Memory B cell (primary cell): ENCODE measurements at places on chromosomes 16 and 17.
A peak's percentile ranks its signal among the peaks of the same experiment; 100 is the strongest.

- DNase-seq, result no peak
These were observed 3.9 kb downstream of the CDH13 start for GRCh38 chr16:82630688-82631087.

DNA sequence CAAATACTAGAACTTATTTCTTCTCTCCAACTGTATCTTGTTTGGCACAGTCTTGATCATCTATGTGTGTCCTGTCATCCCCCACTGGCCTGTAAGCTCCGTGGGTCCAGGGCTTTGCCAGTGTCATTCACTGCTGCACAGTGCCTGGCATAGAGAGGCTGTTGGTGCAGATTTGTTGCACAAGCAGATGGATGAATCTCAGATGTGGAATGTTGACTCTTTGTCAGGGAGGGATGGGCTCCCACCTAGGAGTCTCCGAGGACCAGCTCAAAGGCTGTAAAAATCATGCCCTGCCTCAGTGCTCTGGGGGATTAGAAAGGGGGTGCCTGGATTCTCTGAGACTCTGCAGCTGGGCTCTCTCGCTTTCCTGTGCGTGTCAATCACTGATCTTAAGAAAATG is 60.6 kb downstream of the RAB11FIP4 start:
- no peak for DNase-seq

DNA sequence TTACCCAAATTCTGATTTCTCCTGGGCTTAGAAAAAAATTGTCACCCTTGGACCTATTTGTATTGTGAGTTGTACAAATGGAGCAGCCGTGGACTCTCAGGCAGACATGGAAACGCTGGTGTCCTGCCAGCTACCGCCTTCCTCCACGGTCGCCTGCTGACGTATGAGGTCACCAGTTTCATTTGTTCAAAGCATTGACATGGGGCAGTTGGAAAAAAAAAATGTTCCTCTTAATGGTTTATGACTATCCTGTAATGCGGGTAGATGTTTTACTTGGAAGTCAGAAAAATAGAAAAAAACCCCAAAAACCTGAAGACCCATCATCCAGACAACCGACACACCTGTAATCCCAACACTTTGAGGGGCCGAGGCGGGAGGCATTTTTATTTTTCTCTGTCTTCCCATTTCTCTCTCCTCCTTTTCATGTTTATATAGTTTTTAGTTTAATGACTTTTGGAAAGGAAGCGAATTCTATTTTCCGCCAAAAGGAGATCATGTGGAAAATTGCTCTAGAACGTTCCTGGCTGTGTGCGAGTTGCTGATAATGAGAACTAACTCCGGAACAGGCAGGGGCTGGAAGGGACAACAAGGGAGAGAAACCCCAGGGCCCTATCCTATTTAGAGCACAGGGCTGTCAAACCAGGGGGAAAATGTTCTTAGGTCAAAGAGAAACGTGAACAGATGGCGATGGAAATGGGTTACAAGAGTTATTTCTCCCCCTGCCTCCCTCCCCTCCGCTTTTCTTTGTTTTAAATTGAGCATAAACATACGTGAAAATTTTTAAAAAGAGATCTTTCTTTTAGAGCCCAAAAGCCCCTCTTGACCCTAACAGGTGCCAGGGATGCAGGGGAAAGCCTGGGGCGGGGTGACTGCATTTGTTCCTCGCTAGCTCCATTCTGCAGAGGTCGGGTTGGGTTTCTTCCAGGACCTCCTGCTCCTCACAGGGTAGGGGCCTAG is 13.7 kb downstream of the DNAH17 start:
- no peak for DNase-seq

- DNase-seq, result no peak
These were observed 2.0 kb downstream of the RHBDF2 start for GRCh38 chr17:76499267-76499667.

- no peak for DNase-seq
These were observed 64.7 kb downstream of the HELZ start for GRCh38 chr17:67180275-67180674.

- no peak for DNase-seq
These were observed 14.3 kb downstream of the TAT start for GRCh38 chr16:71562552-71562951.

GRCh38 chr16:27517664-27518063 is 32.0 kb downstream of the GTF3C1 start:
- DNase-seq, result no peak

GRCh38 chr16:19687279-19687678 is 30.7 kb downstream of the KNOP1 start:
- DNase-seq, result no peak

DNA sequence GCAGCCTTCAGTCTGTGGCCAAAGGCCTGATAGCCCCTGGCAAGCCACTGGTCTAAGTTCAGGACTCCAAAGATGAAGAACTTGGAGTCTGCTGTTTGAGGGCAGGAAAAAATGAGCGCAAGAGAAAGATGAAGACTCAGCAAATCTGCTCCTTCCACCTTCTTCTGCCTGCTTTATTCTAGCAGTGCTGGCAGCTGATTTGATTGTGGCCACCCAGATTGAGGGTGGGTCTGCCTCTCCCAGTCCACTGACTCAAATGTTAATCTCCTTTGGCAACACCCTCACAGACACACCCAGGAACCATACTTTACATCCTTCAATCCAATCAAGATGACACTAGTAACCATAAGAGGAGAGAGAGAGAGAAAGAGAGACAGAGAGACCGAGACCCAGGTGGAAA is 127.6 kb downstream of the UTP18 start:
- no peak for DNase-seq

- DNase-seq, result no peak
These were observed 3.1 kb upstream of the JPT2 start for GRCh38 chr16:1674751-1675664.

GRCh38 chr17:74530831-74531150 is 484 bp downstream of the CD300LB start:
- DNase-seq, result no peak

DNA sequence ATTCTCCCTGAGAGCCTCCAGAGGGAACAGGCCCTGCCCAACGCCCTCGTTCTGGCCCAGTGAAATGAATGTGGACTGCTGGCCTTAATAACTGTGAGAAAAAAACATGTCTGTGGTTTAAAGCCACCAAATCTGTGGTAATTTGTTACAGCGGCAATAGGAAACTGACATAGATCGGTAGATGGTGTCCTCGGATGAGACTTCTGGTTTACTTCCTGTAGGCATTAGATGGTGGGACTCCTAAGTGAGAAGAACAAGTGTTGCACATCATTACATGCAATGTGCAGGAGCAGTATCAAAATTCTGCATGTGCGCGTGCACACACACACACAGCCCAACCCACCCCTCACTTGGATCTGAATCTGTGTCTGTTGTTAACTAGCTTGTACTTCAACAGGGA is 42.0 kb downstream of the CDK5R1 start:
- no peak for DNase-seq

DNA sequence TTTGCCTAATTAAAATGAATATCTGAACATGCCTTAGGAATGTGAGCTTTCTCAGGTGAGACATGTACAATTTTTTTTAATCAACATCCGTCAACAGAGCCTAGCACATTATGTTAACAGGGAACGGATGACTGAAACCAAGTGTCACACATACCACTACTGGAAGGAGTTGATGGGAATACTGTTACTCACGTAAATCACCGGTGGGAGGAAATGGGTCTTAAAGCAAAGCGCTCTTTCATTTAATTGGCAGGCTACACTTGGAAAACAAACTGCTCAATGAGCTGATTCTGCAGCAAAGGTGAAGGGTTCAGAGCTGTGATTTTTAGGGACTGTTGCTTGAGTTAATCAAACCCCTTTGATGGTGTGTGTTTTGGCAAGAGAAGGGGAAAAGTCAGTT is 4.8 kb downstream of the CPPED1 start:
- DNase-seq, result no peak

DNA sequence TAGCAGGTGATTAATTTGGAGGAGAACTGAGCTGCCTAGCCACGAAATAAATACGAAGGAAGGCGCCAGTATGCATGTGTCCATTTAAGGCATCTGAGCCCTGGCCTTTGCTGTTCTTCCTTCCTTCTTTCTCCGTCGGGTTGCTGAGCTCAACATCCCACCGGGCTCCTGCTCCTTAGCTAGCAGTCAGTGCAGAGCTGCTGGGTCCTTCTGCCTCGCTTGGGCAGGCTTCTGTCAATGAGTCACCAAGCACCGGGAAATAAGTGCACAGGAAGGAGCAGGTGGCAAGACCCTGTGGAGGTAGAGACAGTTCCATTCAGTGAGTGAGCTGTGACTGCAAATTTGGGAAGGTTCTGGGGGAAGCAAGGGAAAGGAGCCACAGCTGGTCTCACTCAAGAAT is 120.7 kb downstream of the CCDC182 start:
- no peak for DNase-seq

DNA sequence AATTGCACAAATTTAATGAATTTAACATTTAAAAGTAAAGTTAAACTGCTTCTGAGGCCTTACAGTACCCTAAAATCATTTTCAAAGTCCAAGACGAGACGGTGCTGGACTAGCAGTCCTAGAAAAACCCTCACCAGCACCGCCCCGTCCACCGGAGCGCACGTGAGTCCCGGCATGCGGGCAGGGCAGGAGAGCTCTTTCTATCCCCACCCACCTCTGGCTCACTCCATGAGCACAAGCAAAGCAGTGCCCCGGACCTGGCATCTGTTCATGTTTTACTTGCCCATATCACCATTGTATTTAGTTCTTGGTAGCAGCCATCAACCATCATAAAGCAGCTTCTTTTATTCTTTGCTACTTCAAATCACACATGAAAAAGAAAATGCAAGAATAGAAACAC is 41.7 kb downstream of the ANKRD11 start:
- DNase-seq, result no peak

GRCh38 chr16:2458887-2459646 is 842 bp upstream of the TEDC2 start:
- DNase-seq, result no peak

DNA sequence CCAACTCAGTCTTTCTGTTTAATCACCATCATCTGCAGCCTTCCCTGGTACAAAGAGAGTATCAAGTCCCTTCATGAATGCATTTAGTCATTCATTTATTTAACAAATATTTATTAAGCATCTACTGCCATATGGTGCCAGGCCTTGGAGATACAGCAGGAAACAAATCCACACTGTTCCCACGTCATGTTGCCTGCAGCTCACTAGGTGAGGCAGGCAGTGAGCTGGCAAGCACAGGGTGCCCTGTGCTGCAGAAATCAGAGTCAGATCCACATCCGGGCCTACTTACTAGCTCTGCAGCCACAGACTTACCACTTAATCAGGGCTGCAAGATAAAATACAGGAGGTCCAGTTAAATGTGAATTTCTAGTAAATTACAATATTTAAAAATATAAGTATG is 38.5 kb upstream of the CES5A start:
- no peak for DNase-seq

- DNase-seq, result peak; percentile 76
These were observed 1.3 kb downstream of the MAZ start for GRCh38 chr16:29807426-29808218.

GRCh38 chr16:51907680-51908079 is 639.3 kb downstream of the TOX3 start:
- DNase-seq, result no peak

- no peak for DNase-seq
These were observed 19.7 kb upstream of the CDR2 start for GRCh38 chr16:22394121-22394520.

DNA sequence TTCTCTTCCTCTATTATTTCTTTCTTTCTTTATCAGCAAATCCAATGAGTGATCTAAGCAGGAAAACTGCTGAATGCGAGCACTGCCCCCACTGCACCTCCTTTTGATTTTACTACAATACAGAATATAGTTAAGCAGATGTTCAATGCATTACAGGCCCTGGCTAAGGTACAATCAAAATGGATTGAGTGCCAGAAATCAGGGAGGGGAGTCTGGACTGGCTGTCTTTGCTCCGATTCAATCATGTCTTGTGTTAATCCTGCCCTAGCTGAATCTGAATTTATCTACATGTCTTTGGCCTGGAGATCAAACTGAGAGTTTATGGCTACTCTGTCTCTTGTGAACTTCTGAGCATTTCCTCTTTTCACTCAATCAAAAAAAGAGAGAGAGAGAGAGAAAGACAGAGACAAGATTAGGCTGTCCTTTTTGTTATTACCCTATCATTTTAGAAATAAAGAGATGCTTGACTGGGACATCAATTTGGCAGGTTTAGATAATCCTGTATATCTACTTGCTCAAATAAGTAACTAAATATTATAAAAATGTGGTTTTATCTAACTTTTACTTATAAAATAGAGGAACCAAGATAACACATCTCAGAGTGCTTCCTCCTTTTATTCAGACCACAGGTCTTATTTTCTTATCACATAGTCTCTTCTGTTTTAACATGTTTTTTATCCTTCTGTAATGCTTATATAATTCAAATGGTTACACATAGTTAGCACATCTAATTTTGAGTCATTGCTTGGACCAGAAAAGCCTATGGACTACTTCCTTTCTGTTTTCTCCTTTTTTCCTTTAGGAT is 656.2 kb downstream of the KCNJ2 start:
- no peak for DNase-seq

DNA sequence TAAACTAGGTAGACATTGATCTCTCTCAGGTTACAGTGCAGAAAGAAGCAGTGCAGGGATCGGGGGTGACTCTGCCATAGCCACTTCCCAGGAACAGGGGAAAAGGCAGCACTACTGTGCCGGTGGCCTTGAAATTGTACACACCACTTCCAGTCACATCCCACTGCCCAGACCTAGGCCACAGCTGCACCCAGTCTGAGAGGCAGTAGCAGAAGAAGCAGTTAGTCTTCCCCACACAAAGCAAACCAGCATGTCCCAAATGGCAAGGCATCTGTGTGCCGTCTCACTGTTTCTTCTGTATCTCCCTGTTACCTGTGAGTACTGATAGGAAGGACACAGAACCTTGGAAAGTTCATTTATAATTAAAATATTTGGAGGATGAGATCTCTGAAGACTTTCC is 47.0 kb downstream of the TMC6 start:
- DNase-seq, result no peak

GRCh38 chr17:18158022-18158600 is 25.5 kb upstream of the ALKBH5 start:
- DNase-seq, result peak; percentile 95

DNA sequence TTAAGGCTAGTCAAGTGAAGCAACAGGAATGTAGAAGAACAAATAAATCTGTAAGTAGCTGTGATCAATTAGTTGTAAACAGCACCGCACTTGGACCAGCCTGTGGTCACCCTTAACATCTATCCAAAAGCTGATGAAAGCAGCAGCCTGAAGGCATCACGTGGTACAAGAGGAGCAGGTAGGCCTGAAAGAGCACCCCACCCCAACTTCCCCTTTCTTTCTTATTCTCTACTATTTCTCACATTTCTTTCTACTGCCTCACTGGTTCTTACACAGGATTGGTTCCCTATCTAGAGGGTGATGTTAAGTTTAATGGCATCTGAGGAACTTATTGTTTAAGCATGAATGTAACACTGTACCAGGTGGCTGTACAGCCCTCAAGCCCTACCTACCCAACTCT is 42.6 kb upstream of the CLEC18B start:
- peak; percentile 48 for DNase-seq

- DNase-seq, result no peak
These were observed 38.5 kb downstream of the PIGL start for GRCh38 chr17:16255481-16255921.

GRCh38 chr16:72873044-72873443 is 174.9 kb downstream of the ZFHX3 start:
- no peak for DNase-seq
